ENCODE measurements at places on chromosomes 16 and 17.

DNA sequence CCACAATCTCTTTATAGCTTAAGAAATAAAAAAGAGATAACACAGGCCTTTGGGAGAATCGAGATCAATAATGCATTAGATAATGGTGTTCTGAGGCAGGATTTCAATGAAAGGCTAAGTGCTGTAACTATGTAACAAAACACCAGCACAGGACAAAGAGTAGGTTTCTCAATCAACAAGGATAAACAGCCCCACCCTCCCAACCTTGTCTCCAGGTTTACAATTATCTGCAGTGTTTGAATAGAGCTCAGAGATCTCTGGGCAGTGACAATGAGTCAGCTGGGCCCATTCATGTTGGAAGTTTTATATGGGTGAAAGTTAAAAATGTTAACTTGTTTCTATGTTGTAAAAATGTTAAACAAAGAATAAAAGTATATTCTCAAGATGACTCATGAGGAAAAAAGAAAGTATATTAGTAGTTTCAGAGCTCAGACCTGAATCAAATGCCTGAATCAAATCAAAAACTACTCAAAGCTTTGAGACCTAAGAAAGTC, 17.0 kb upstream of the KRT20 start:
- no peak for DNase-seq

DNA sequence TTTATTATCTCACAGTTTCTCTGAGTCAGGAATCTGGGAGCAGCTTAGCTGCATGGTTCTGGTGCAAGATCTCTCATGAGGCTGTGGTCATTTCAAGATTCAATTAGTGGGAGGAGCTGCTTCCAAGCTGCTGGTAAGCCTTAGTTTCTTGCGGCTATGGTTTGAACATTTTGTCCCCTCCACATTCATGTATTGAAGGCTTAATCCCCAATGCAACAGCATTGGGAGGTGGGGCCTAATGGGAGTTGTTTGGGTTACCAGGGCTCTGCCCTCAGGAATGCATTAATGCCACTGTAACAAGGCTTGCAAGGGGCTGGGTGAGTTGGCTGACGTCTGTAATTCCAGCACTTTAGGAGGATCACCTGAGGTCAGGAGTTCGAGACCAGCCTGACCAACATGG, 272.9 kb downstream of the UTP18 start:
- DNase-seq = no peak

DNA sequence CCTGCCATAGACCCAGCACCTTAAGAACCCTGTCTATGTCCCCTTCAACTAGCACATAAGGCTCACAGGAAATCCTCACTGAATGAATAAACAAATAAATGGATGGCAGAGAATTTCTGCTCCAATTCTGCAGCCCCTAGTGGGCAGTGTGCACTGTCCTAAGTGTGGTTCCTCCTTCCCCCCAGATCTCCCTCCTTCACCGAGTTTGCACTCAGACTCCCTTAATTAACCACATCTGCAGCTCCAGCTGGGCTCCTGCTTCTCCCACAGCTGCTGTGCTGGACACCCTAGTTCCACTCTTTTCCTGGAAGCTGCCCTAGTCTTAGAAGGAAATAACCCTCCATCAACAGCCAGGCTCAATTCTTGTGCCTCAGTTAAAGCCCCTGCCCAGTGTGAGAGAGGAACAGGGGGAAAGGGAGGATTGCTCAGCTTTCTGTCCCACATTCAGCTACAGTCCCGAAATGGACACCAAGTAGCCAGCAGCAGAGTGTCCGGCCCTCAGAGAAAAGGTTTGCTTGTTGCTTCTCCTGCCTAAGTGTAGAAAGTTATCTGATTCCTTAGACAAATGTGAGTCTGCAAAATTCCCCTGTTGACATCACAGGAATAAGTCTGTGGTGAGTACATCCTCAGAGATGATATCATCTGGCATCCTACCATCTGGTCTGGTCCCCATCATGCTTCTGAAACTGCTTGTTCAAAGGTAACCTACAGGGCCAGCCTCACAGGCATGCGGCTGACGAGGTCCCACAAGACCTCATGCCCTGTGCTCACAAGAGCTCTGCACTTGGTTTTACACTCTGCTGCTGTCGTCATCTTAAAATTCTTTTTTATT, 12.3 kb downstream of the LRRC3C start:
- peak; percentile 22 for DNase-seq

- DNase-seq = no peak
Observed at GRCh38 chr17:57429966-57430365, 173.6 kb downstream of the MSI2 start.

GRCh38 chr16:27972500-27972899, 91.0 kb downstream of the GSG1L start:
- peak; percentile 9 for DNase-seq

DNA sequence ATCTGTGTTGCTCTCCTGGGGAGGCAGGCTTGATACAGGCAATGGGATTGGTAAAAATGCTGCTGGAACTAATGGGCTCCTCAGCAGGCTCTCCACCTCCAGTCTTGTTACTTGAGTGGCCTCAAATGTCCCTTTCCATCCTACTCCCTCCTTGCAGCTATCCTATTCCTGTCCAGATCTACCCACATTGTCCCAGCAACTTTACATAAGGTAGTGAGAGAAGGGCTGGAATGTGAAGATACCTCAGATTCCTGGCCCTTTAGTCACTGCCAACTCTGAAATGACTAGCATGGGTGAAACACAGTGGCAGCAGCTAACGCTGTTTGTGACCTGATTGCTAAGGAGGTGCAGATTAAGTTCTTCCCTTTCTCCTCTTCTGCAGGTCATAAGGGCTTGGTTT, 210.1 kb upstream of the HS3ST4 start:
- DNase-seq = no peak

GRCh38 chr16:56611281-56611833, 3.0 kb downstream of the MT2A start:
- DNase-seq = no peak

- no peak for DNase-seq
Observed at GRCh38 chr17:50169121-50169764, 3.4 kb downstream of the SGCA start.

DNA sequence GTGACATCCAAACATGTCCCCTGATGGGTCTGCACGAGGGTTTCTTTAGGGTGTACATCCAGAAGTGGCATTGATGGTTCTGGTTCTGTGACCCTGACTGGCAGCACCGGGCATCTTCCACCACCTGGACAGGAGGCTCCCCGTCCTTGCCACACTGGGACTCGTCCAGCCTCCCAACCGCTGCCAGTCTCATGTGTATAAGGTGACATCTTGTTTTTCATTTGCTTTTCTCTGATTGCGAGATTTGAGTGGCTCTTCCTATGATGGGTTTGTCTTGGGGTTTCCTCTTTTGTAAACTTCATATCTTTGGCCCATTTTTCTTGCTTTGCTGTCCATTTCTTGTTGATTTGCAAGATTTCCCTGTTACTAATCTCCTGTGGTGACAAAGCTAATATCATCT, 9.2 kb upstream of the LIMD2 start:
- DNase-seq = no peak
